Activated CD8-positive, alpha-beta memory T cell treated with anti-CD3 and anti-CD28 coated beads for 1 hour (primary cell): ENCODE measurements at places on chromosomes 12 and 14.

- no peak for DNase-seq
Observed at GRCh38 chr14:96816281-96816680, 19.1 kb downstream of the VRK1 start.

GRCh38 chr14:102732924-102733323, 44.3 kb upstream of the TRAF3 start:
- no peak for DNase-seq

GRCh38 chr14:94397289-94398181, 9.1 kb upstream of the SERPINA1 start:
- DNase-seq, result no peak

DNA sequence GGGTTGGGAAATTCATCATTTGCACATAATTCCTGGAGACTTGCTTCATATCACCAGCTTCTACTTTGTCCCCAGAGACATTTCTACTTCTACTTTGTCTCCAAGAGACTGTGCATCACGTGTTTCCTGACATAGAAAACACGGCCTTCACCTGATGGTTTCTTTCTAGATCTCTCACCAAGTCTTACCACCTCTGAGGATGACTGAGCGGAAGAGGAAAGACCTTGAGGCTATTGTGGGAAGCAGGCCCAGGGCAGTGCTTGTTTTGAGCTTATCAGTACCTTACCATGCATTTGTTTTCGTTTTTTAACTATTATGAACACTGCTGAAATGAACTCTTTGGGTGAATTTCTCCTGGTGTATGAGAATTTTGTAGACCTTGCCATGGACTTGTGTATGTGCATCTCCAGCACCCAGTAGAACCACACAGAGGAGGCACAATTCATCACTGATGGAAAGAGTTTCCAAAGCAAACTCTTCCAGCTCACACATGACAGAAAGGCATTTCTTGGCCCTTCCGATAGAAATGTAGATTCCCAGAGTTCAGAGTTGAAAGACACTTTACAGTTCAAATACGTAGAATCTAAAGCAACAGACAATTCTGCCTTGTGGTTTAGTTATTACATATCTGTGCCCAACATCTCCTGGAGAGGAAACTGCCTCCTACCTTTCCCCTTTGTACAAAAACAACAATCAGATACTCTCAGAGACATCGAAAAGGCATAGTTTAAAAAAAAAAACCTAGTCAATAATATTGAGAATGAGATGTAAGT, 434.7 kb downstream of the FUT8 start:
- peak; percentile 38 for DNase-seq

GRCh38 chr14:22124073-22124613, 450.5 kb upstream of the OR4E1 start:
- no peak for DNase-seq

DNA sequence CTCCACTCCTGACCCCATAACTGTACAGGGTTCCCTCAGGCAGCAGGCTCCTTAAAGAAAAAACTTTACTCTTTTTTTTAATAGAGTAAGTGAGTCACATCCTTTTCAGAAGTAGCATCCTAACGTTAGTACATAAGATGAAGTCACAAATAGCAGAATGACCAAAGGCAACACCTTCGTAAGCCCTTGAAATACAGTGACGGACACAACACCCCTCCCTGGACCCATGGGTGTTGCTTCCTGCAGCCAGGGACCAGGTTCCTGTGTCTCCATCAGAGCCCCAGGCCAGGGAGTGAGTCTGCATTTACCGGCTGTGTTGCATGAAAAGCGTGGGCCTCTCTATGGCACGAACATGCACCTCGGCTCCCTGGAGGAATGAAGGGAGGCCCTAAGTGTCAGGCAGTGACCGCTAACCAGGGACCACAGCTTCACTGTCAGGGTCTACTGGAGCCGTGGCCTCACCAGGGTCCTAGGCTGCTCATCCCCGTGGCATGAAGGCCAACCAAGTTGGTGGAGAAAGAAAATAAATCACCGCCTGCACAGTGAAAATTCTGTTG, 340.0 kb upstream of the SFSWAP start:
- no peak for DNase-seq

- no peak for DNase-seq
Observed at GRCh38 chr14:81981307-81981675, 447.6 kb upstream of the SEL1L start.

GRCh38 chr12:125387206-125387605, 322.0 kb downstream of the AACS start:
- DNase-seq, result no peak

DNA sequence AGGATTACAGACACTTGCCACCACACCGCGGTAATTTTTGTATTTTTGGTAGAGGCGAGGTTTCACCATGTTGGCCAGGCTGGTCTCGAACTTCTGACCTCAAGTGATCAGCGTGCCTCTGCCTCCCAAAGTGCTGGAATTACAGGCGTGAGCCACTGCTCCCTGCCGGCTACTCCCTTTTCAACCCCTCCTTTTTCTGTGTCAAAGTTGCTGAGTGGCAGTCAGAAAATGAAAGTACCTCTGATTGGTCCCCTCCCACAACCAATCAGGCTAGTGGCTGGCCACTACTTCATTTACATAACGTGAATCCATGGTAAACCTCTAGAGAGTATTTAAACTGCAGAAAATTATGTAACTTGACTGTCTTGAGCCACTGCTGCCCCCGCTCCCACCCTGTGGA, 5.9 kb downstream of the RESF1 start:
- DNase-seq, result no peak

GRCh38 chr14:95679148-95679815, 6.9 kb upstream of the TCL1B start:
- DNase-seq, result no peak

DNA sequence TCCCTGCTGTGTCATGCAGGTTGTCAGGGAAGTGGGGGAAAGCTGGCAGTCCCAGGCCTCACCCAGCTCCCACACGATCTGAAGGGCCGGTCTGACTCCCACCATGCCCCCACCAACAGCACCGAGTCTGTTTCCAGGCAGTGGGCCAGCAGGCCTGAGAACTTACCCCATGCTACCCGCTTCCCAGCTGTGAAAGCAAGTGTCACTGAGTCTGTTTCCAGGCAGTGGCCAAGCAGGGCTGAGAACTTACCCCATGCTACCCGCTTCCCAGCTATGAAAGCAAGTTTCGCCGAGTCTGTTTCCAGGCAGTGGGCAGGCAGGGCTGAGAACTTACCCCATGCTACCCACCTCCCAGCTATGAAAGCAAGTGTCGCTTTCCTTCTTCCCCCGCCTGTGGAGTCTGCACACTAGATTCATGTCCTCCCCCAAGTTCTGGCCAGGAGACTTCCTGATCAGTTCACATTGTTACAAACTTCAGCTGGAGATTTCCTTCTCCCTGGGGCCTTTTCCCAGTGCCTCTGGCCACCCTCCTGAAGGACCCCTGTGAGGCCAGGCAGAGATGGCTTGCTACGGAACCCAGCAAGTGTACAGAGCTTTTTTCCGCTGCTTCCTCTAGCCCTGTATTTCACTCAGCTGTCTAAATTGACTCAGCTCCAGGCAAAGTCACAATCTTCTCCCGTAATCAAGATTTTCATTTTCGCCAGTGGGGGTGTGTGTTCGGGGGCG, 435.4 kb downstream of the TMTC2 start:
- DNase-seq, result no peak

- no peak for DNase-seq
Observed at GRCh38 chr12:22409377-22410164, 75.1 kb upstream of the ST8SIA1 start.

GRCh38 chr14:24068711-24069410, 2.5 kb upstream of the CPNE6 start:
- no peak for DNase-seq

- DNase-seq, result no peak
Observed at GRCh38 chr12:128026696-128027574, 240.0 kb upstream of the TMEM132C start.

DNA sequence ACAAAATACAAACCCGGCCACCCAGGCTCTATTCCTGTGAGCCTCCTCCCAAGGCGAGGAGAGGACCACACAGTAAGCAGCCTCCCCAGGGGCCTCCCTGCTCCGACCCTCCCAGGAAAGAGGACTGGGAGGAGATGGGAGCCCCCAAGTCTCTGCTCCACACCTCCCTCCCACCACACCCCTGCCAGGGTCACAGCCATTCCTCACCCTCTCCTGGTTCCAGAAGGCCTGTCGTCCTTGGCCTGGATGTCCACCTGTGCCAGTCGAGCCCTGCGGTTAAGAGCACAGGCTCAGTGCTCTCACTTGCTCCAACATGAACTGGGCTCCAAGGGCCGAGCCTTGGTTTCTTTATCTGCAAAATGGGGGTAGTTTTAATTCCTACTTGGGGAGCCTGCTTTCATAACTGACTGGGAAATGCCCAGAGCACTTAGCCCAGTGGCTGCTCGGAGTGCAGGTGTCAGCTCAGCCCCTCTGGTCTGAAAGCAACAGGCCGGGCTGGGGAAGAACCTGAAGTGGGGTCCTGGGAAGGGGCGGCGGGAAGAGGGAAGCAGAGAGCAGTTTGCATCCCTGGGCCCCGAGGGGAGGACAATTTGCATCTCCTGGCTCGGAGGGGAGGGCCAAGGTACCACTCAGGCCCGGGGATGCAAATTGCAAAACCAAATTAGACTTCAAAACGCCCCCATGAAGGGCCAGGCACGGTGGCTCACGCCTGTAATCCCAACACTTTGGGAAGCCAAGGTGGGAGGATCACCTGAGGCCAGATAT, 23.6 kb downstream of the TCHP start:
- no peak for DNase-seq

- no peak for DNase-seq
Observed at GRCh38 chr14:71237556-71237955, 330.3 kb downstream of the PCNX1 start.

GRCh38 chr14:74634964-74635363, 22.9 kb upstream of the LTBP2 start:
- no peak for DNase-seq

DNA sequence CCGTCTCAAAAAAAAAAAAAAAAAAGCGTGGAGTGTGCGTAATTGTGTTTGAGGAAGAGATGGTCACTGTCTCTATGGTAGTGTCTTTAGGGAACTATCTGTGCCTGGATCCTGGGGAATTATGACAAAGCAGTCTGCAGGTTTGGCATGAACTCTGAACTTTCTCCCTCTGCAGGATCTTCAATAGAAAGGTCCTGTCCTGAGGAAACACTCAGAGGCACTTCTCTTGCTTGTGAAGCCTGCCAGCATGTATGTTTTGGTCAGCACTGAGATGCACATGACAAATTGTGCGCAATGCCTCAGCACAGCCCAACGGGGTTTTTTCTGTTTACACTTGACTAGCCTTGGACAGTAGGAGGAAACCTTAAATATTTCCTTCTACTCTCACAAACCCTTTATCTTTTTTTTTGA, 46.6 kb downstream of the ATF7 start:
- no peak for DNase-seq

DNA sequence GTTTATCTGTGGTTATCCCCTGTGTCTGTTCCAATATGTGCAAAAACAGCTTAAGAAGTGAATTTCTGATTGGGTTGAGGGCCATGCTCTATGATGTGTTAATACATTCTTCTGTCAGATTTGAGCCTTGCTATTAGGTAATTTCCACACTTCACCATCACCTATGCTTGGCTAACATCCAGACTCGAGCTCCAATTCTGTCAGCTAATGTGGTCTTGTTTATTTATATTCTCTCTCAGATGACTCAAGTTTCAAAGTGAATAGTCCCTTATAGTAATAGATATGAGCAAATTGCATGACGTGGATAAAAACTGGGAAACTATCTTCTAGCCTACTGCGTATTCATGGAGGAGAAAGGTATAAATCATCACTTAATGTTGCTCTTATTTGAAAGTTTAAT, 451.3 kb downstream of the SNAPC1 start:
- no peak for DNase-seq

DNA sequence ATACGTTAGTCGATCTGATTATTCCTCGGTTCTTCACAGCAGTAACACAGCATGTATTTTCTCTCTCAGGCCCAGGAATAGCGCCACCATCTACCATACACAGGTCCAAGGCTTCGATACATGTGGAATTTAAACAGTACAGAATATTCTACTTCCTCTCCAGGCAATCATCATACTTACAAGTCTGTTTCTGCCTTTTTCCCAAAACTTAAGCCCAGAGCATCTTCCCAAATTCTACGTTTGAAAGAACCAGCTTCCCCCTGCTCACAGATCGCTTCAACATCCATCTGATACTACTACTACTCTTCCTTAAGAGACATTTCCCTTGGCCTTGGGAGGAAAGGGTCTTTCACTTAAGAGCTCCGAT, 626 bp downstream of the TXNDC16 start:
- DNase-seq, result no peak

GRCh38 chr12:59396919-59397318, 198.9 kb upstream of the SLC16A7 start:
- DNase-seq, result no peak

- no peak for DNase-seq
Observed at GRCh38 chr12:100675432-100675831, 101.9 kb downstream of the GAS2L3 start.

GRCh38 chr14:98951031-98951430, 321.0 kb downstream of the BCL11B start:
- no peak for DNase-seq
